CMK (cell line): ENCODE measurements at places on chromosomes 6 and 20.

GRCh38 chr6:43723737-43724295, 36.2 kb upstream of the MRPS18A start:
- DNase-seq: peak; percentile 95

DNA sequence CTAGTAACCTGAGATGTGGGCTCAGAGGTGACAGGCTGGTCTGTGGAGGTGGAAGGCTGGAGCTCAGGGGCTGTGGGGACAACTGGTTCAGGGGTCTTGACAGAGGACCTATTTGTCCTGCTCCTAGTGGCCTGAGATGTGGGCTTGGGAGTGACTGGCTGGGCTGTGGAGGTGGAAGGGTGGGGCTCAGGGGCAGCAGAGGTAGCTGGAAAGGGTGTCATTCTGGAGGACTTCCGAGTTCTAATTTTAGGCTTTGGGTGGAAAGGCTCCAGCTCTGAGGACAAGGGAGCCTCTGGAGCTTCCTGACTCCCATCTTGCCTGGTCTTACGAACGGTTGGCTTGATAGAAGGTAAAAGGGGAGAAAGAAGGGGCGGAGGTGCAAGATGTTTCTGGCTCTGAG, 11.5 kb downstream of the MDC1 start:
- DNase-seq: no peak

- DNase-seq: no peak
Observed at GRCh38 chr6:110784610-110784979, 30.7 kb downstream of the CDK19 start.

DNA sequence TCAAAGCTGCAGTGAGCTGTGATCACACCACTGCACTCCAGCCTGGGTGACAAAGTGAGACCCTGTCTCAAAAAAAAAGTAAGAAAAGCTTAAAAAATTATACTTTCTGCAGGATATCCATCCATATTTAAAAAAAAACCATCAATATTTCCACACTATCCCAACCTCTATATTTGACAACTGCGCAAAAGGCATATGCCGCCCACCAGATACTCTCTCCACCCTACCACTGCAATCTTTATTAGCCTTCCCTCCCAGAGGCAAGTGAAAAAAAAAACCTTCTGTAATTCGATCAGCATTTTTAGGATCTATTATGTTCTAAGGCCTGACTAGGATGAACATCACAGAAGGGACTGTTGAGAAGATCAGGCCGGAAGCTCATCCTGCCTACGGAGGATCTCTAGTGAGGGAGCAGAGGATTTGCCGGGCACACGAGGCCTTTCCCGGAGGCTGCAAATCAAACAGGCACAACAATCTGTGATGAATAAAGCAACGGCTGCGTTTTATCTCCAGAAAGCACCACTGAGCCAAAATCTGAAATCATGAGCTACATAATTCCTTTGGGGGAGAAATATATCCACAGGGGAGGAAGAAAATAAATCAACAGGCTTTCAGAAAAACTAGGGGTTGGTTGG, 65.9 kb downstream of the GFOD1 start:
- DNase-seq: no peak

- no peak for DNase-seq
Observed at GRCh38 chr6:35267446-35267845, 7.9 kb downstream of the ZNF76 start.

DNA sequence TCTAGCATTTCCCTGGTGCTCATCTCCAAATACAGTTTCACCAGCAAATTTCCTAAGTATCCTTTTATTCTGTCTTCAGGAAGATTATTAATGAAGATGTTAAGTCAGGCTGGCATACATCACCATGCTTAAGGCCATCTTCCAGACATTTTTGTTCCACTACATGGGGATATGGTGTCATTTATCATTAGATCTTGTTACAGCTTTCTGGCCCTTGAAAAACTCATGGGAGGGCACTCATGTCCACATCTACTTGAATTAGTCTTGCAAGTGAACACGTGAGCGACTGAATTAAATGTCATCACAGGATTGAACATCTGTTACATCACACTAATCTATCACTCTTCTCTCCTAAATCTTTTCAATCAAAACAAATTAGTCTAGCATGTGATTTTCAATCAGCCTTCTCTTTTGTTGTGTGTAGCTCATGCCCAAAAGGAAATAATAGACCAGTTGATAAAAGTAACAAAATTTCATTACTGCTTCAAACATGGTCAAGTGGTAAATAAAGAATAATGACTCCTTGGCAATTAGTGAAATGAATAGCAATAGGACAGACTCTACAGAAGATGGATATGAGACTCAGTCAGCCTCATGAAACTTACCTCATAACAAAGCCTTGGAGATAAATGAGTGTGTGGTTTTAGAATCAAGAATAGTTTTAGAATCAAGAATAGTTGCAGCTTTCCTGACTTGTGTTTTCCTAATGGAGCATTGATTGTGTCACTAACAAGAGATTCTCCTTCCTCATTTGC, 80.5 kb downstream of the MTFR2 start:
- no peak for DNase-seq

DNA sequence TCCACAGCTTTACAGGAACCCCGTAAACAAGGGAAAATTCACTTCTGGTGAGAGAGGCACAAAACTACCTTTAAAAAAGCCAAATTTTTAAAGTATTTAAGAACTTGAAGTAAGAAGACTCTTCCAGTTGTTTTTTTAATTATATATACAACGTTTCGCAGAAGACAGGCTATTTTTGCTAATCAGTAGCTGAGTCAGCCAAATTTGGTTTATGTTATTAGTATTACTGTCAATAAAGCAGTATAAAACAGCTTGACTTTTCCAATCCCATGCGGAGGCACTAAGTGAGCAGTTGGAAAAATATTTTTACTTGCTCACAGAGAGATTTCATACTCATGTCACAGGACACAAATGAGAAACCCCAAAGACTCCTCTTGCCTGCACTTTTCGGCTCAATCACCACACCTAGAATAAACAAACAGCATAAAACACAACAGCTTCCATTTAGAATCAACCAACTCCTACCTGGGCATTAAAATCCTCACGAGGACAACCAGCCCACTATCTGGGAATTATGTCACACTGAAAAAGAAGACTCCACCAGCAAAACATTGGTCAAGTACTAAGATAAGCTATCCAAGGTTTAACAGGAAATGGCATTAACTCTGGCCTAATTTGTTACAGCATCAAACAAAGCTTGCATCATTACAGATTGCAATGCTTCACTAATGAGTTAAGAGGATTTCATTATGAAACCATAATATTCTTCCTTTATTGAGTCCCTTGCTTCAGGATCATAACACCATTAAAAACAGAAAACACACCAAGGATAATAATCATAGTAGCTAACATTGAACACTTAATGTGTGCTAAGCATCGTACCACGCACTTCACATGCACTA, 26.3 kb downstream of the ELOVL5 start:
- DNase-seq: no peak

- DNase-seq: no peak
Observed at GRCh38 chr20:36925234-36925633, 26.3 kb downstream of the SAMHD1 start.

GRCh38 chr20:1085492-1086276, 32.7 kb upstream of the PSMF1 start:
- DNase-seq: no peak

GRCh38 chr6:53161481-53162009, 12.9 kb upstream of the GCM1 start:
- DNase-seq: no peak

DNA sequence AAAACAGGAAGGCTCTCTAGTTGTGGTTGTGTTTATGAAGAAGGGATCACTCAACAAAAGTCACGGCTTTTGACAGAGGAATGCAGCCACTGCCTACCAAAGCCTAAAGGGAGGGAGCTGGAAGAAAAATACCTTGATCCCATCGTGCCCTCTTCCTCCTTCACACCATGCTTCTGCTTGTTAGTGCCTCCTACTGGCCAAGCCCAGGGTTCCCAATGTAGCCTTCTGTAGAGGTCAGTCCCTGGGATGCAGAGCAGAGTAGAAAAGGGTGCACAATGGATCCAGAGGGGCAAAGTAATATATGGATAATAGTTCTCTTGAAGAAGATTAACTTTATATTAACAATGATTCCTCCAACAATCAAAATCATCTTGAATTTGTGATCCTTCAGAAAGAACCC, 293.5 kb upstream of the FERMT1 start:
- no peak for DNase-seq

DNA sequence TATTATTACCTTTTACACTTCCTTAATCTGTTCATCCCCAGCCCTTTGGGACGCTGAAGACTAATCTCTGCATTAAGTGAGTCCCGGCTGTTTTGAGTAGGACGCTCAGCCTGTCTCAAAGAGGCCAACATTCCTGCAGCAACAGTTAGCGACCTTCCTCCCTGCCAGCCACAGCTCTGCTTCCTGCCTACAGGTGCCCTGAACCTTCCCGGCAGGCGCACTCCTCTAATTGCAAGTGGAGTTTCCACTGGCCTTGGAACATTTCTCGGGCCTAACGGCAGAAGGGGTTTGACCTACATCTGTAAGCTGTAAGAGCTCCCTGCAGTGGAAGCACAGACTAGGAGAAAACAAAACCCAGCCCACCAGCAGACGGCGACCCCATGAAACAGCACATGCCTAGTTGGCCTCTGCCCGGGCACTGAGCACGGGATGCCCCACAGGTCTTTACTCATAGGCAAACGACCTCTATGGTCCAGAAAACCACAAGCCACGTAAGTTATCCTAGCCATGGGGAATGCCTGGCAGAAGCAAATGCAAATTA, 137.9 kb downstream of the DTNBP1 start:
- no peak for DNase-seq

DNA sequence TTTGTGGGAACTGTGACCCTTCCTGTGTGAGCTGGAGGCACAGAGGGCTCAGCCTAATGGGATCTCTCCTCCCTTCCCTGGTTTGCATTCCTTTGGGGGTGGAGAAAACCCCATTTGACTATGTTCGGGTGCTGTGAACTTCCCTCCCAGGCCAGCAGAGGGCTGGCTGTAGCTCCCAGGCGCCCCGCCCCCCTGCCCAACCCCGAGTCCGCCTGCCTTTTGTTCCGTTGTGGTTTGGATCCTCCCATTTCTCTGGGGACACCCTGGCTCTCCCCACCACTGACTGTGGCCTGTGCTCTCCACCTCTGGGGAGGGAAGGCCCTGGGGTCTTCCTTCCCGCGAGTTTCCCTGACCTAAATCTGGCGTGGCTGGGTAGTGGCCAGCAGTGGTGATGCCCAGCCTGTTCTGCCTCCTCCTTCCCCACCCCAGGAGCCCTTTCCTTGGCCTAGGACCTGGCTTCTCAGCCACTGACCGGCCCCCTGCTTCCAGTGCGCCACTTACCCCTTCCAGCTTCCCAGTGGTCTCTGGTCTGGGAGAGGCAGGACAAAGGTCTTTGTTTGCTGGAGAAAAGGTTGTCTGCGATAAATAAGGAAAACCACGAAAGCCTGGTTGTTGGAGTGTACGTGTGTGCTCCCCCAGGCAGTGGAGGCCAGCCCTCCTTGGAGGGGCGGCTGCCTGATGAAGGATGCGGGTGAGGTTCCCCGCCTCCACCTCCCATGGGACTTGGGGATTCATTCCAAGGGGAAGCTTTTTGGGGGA, 4.9 kb downstream of the VEGFA start:
- DNase-seq: no peak

GRCh38 chr6:87738000-87738399, 36.0 kb upstream of the AKIRIN2 start:
- DNase-seq: no peak

GRCh38 chr6:52102405-52102804, 15.0 kb upstream of the PKHD1 start:
- no peak for DNase-seq

- DNase-seq: no peak
Observed at GRCh38 chr6:166530211-166531095, 56.0 kb downstream of the RAMACL start.

DNA sequence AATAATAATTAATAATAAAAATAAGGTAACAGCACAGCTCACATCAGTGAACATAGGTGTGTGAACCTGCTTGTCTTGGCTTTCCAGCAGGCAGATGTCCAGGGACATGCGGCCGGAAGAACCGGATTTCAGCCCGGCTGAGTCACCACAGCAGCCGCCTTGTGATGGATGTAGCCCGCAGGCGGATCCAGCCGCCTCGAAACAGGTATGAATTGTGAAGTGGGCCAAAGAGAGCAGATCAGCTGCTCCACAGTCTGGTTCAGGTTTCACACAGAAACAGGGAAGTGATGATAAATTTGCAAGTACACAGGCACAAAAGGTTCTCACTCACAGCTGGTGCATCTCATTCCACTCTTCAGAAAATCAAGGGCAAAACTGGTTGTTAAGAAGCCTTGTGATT, 55.1 kb downstream of the ID4 start:
- DNase-seq: no peak
